DMS53 (cell line): ENCODE measurements at places on chromosomes 3 and 15.

- DNase-seq, result peak; percentile 57
Measured at GRCh38 chr15:89127054-89127702, 38.9 kb downstream of the ABHD2 start.

GRCh38 chr3:17054301-17054981 is 169.7 kb downstream of the PLCL2 start:
- DNase-seq, result no peak

- peak; percentile 88 for DNase-seq
Measured at GRCh38 chr3:156216852-156217251, 96.5 kb downstream of the KCNAB1 start.

- no peak for DNase-seq
Measured at GRCh38 chr15:43103907-43104306, 1.9 kb downstream of the UBR1 start.

DNA sequence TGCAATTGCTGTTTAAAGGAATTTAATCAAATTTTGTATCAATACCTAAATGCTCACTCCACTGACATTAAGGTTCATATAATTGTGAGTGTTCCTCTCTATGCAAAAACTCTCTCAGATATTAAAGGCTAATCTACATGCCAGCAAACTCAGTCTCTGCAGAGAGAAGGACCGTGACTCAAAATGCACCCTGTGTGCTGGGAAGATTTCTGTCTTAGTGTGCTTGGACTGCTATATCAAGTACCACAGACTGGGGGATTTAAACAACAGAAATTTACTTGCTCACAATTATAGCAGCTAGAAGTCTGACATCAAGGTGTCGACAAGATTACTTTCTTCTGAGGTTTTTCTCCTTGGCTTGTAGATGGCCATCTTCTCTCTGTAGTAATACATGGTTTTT is 18.6 kb upstream of the PFN2 start:
- DNase-seq, result no peak

DNA sequence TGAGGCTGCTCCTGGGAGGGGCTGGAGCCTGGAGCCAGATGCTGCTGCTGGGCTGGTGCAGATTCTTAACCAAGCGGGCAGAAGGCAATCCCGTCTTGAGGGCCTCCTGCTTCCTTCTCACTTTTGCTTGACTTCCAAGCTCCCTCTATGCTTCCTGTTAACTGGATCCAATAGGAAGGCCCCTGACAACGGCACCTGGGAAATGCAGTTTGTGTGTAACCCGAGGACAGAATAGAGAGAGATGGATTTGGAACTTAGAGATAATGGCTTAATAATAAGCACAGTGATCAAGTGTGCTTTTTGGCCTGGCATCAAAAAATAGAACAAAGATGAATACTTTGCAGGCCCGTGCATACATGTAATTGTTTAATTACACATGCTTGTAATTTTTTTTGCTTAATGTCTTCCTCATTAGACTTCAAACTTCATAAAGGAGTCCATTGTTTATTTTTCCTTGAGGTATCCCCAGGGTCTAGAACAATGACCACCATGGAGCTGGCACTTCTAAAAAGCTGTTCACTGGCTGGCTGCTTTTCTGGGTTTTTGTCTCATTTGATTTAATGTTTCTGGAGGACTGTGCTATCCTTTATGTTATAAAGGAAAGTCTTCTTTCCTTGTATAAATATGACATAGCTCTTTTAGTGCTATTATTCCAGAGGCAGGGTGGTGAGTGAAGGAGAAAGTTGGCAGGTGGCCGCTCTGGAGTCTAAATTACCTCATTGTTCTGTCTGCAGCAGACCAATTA is 63.3 kb upstream of the MITF start:
- DNase-seq, result no peak

- no peak for DNase-seq
Measured at GRCh38 chr3:190169877-190170276, 49.2 kb upstream of the P3H2 start.

DNA sequence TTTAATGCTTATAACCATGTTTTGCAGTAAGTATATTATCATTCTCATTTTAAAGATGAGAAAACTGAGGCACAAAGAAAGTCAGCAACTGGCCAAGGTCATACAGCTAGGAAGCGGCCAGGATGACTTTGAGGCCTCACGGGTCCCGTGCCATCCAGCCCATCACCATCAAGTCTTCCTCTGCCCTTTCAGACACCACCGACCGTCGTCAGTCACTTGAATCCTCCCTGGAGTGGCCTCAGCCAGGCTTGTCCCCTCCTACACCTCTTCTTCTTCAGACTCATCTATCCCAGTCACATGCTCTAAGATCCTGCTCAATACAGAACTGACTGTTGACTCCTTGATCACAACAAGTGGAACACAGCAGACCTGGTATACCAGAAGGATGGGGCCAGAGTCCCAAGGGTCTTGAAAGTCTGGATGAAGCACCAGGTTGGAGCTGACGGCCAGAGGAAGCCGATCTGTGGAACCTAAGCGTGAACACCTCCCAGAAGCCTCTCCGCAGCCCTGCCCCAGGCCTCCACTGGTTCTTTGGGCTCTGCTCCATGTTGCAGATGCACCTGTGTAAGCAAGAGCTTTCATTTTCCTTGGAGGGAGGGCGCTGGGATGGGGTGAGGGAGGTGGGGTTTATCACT is 22.1 kb downstream of the ITGA11 start:
- DNase-seq, result no peak

DNA sequence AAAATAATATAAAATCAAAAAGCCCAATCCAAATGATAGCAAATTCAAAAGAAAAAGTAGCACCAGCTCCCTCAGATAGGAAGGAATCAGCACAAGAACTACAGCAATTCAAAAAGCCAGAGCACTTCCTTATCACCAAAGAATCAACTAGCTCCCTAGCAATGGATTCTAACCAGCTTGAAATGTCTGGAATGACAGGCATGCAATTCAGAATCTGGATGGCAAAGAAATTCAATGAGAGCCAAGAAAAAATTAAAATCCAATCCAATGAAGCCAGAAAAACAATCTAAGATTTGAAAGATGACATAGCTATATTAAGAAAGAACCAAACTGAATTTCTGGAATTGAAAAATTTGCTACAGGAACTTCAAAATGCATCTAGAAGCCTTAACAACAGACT is 1334.4 kb upstream of the ALCAM start:
- no peak for DNase-seq

DNA sequence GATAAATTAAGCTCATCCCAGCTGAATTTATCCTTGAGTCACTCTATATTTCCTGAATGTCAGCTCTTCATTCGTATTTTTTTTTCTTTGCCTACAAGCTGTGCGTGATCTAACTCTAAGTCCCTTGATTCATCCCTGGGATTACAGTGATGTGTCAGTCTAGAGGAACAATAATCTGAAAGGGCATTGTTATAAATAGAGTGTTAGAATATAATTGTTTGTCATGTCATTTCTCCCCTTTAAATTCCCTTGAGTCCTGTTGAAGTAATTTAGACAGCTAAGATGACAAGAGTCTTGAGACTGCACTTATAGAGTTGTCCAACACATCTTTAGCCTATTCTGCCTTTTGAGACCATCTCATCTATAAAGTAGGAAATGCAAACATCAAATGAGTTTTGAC is 621.8 kb downstream of the ZIC1 start:
- no peak for DNase-seq

- no peak for DNase-seq
Measured at GRCh38 chr3:119308355-119308754, 14.2 kb downstream of the ARHGAP31 start.

DNA sequence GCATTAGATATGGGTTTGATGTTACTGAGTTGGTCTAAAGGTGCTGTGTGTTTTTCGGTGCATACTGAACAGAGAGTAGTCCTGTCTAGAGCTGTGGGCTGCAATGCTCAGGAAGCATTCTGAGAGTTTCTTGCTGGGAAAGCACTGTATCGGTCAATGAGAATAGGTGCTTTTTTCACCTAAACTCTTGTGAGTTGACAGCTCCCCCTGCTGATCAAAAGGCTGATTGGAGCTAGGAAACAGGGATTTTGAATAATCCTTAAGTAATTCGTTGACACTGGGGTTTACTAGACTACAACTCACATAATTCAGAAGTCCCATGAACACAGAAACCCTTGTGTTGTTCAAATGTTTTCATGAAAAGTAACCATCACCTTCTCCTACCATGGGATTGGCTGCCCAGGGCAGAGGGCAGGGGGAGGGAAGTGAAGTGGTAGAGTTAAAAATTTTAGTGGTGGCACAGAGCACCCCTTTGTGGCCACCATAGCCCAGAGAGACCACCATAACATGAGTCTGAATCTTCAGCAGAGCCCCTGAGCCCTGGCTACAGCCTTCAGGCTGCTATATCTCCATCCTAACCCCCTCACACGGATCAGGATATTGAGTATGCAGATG is 13.0 kb upstream of the MANF start:
- peak; percentile 61 for DNase-seq

DNA sequence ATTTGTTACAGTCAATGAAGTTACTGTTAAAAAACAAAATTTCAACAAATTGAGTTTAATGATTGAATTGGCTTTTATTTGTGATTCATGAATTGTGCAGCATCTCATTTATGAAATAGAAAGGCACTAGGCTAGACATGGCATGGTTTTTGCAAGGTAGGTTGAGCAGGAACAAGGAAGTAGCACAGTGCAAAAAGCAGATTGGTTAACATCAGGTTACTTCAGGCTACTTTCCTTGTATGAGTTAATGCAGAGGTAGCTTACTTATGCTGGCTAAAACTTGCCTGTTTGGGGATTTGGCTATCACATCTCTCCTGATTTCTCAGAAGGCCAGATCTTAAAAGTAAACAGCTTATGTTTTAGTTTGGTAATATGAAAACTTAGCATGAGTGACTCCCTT is 23.0 kb upstream of the SV2B start:
- DNase-seq, result peak; percentile 41

GRCh38 chr3:50132421-50133282 is 22.5 kb upstream of the SEMA3F start:
- DNase-seq, result peak; percentile 43

DNA sequence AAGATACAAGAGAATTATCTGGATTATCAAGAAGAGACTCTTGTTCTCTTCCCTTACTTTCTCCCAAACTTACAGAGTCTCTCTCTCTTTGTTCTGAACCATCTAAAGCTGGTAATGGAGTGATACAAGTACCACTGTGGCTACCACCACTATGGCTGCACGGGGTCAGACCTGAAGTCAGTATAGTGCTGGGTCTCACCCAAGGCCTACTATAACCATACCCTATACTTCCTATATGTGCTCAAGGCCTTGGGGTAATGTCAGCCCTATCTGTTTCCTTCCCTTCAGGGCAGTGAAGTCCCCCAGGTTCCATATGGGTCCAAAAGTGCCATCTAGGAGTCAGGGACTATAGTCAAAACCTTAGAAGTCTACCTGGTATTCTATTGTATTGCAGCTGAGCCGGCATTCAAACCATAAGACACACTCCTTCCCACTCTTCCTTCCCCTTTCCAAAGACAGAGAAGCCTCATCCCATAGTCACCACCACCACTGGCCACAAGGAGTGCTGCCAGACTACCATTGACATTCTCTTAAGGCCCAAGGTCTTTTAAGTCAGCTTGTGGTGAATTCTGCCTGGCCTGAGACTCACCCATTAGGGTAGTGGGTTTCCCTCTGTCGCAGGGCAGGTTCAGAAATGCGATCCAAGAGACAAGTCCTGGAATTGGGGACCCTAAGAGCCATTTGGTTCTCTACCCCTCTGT is 615.0 kb upstream of the NECTIN3 start:
- no peak for DNase-seq

DNA sequence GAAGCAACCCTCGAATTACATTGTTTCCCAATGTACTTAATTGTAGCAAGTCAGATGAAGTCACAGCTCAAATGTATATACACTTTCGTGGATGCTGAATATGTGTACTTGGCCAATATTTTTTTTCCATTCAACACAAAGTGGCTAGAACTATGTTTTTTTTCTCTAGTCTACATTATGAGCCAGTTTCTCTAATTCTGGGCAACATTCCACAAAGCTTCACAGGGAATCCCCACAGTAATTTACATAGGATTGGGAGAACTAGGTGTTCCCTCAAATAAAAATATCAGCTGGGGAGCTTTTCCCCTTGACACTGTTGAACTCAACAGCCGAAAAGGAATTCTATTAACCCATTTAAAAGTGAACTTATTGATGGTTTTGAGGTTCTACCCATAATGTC is 493.1 kb downstream of the MECOM start:
- DNase-seq, result no peak

- DNase-seq, result no peak
Measured at GRCh38 chr3:57917601-57918000, 90.6 kb upstream of the FLNB start.

DNA sequence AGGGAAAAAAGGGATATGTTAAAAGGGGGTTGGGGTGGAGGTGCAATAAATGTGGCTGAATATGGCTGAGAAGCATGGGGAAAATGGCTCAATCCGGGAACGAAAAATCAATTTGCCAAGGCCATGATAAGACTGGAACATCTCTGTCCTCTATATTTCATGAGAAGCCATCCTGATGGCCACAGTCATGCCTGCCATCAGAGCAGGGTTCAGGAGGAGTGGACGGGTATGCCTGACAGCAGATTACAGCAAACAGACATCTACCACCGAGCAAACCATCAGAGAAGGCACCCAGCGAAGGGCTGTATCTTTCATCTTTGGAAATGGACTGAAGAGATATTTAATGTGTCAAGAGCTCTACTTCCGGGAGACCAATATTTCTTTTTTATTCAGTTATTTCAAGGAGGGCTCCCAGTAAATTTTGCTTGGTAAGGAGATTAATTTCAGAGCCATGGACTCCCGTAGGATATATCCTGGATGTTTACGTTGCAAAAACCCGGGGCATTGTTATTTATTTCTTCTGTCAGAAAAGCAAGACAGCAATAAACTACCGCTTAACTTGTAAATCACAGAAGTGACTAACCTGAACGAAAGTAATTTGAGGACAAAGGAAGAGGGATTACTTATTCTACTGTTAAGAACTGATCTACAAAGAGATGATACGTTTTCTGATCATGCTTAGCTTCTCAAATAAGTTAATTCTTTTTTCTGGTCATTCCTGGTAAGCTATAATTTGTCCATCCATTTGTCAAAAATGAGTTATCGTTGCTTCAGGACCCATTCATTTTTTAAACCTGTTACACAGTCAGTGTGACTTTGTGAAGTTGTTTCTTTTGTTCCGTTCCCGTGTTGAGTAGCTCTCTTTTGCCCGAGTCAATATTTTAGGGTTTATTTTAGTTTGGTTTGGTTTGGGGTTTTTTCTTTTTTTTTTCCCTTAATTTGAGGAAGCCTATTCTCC is 80.6 kb upstream of the CHD2 start:
- DNase-seq, result peak; percentile 61

DNA sequence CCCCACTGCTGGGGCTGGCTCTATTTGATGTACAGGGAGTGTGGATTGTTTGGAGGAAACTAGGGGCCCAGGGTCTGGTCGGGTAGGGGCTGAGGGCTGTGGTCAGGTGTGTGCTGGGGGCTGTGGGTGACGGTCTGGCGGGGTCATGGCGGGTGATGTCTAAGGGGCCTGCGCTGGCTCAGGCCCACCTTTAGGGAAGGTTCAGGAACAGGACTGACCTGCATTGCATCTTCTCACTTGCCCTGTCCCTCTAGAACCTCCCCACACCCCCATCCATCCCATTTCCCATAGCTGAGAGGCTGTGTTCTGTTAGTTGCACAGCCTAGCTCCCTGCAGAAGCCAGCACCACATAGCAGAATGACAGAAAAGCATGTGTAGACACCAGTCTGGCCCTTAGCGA is 39.1 kb downstream of the SCN5A start:
- no peak for DNase-seq
